ENCODE measurements at places on chromosomes 3 and 15.

DNA sequence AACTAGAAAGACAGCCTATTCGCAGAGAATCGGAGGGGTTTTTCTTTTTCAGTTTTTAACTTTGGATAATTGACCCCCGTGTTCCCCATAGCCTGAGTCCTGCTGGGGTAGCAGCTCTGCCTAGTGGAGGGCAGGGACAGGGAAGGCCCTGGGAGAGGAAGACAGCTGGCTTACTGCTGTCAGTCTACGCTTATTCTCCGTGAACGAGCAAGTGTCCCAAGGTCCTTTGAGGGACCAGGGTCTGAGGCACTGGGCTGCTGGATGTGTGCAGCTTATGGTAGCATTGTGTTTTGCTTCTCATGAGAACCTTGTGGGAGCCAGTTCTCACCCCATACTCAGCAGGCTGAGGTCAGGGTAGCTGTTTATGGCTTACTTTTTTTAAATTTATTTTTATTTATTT, 3.0 kb downstream of the LIMD1 start:
- DNase-seq = no peak

- DNase-seq = no peak
Measured at GRCh38 chr15:84772031-84772430, 23.6 kb downstream of the ZNF592 start.

- no peak for DNase-seq
Measured at GRCh38 chr15:74763416-74763815, 14.8 kb downstream of the CYP1A2 start.

- no peak for DNase-seq
Measured at GRCh38 chr3:4021162-4021561, 221.9 kb downstream of the LRRN1 start.

GRCh38 chr15:55588070-55588814, at the start of gene PYGO1:
TSS of gene PYGO1 (minus strand) at chr15:55588345. CDS start at chr15:55587883, 462 bp downstream.
- peak; percentile 9 for DNase-seq

DNA sequence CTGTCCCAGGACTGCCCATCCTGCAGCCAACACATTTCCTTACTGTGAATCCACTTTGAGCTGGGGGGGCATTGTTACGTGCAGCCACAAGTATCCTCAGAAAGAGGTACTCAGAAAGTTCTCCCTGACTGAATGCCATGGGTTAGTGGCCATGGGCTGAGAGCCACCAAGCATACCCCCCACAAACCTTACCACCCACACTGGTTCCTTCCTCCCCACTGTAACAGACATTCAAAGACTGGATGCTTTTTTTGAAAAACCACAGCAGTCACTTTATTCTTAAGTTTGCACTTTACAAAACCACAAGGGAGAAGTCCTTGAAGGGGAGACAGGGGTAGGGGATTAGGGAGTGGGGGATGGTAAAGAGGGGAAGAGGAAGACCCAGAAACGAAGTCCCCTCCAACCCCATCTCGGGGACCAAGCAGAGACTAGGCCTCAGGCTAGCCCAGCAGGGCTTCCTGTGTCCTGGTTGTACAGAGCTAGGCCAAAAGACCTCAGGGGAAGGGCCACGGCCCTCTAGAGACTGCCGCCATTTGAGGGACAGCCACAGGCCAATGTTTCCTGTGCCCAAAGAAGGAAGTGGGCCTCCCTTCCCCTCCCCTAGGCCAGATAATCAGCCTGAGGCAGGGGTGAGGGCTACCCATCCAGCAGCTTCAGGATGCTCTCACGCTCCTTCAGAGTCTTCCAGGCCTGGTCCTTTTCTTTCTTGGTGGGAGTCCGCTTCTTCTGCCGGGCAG, 10.1 kb upstream of the CAMK1 start:
- peak; percentile 42 for DNase-seq

- DNase-seq = no peak
Measured at GRCh38 chr15:82168296-82168695, 94.2 kb downstream of the EFL1 start.

DNA sequence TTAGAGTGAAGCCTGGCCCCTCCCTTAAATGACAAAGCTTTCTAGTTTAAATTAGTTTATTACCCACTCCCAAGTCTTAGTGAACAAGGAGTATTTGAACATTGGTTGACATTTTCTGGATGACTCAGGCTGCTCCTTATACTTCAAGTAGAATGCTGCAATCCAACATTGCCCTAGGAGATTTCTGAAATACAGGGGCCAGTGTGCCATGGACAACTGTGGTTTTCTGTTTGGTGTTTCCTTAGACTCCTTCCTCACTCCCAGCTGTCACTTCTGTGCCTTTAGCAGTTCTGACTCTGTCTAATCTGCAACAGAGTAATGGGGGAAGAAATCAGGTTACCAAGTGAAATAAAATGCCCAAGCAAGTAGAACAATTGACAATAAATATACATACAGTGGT, 116.1 kb upstream of the P2RY1 start:
- no peak for DNase-seq

GRCh38 chr3:156674911-156675829, 780 bp downstream of the TIPARP start:
- DNase-seq = peak; percentile 24

DNA sequence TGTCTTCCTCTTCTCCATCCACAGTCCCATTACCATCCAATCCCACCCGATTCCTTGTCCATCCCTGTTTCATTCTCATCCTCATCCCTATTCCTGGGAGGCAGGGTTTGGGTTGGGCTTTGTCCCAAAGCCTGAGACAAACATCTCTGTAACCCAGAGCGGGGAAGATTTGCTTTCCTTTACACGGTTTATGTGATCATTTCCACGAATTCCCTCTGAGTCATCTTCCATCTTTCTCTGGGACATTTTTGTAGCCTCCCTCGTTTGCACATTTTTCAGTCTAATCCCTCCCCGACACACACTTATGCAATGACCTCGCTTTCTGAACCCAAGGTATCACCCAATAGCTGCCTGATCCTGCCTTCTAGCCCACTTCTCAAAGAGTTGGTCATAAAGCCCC, 22.8 kb downstream of the DUOX2 start:
- no peak for DNase-seq

- DNase-seq = no peak
Measured at GRCh38 chr3:121835465-121835801, 424 bp downstream of the EAF2 start.

DNA sequence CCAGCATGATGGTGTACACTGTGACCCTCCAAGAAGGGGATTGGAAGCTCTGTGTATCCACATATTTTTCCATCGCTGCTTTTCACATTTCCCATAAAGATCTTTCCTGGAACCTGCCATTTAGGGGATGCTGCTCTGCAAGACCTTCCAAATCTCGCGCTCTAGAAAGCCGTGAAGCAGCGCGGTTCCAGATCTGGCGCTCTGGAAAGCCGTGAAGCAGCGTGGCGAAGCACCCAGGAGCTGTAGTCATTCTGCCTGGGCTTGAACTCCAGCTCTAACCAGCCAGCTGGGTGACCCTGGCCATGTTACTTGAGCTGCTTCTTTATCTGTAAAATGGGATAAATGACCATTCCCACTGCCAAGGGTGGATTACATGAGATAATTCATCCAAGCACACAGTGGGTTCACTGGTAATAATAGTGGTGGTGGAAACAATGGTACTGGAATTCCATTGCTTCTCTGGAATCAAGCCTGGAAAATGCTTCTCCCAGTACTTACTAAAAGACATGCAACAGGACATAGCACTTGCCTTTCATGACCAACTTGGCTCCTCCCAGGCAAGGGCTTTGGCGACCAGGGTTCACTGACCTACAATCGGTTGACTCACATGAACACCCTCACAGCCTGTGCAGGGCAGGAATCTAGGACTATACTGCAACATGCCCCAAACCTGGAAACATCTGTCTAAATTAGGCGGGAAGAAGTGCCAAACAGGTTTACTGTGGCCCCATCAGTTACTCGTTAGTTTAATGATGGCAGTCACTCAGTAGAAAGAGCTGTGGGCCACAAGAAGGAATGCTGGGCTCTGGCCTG, 70.7 kb downstream of the XXYLT1 start:
- no peak for DNase-seq

DNA sequence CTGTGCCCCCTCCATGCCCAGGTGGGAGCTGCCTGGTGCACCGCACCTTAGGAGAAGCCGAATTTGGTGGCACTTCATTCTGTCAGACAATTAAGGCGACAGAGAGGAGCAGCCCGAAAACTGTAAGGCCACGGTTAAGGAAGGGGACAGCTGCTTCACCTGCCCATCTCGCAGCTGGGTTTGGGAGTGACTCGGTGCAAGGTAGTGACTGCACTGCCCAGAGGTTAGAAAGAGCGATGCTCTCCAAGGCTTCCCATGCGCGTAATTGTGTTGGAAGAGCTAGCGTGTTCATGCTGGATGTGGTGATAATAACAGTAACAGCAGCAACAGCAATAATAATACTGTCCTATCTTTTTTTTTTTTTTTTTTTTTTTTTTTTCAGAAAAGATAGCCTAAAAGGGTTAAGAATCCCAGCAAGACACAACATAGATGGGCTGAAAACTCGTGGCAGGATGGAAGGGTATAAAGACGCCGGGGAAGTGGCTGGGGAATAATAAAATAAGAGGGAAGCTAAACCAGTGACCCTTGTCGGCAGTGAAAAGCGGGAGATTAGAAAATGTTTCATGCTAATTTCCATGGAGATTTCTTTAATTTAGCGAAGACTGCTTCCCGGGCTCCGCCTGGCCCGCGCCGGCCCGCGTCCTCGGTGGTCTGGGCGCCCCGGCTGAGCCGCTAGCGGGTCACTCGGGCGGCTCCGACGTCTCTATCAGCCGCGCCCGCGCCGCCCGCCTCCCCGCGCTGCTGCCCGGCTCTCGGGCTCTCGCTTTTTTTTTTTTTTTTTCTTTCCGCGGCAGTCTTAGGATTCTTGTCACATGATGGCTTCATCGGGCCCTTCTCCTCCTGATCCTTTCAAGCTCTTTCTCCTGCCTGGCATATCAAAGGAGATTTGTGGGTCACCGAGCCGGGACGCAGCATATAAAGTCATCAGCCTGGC, 617.1 kb downstream of the NR2F2 start:
- no peak for DNase-seq

GRCh38 chr3:13541691-13542090, 7.2 kb upstream of the FBLN2 start:
- no peak for DNase-seq

DNA sequence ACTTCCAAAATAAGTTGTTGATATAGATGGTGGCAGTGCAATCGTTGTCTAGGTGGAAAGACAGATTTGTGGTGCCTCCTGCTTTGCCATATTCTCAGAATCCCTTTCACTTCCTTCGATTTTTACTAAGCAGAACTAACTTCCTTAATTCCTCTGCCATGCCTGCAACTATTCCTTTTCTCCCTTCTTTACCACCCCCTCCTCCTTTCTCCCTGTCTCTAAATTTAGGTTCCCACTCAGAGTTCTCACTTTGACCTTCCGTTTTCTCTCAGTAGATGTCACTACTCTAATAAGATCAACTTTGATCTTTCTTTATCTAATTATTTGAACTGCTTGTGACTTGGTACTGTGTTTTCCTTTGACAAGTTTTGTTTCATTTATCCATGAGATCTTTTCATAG, 351.2 kb downstream of the LPP start:
- DNase-seq = no peak

DNA sequence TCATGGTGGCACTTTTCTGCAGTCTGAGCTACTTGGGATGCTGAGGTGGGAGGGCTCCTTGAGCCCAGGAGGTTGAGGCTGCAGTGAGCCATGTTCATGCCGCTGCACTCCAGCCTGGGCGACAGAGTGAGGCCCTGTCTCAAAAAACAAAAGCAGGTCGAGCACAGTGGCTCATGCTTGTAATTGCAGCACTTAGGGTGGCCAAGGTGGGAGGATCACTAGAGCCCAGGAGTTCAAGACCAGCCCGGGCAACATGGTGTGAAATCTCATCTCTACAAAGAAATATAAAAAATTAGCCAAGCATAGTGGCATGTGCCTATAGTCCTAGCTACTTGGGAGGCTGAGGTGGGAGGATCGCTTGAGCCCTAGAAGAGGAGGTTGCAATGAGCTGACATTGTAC, 10.0 kb downstream of the UBAP1L start:
- no peak for DNase-seq

- DNase-seq = no peak
Measured at GRCh38 chr15:83733206-83733605, 79.3 kb downstream of the ADAMTSL3 start.

GRCh38 chr3:109026821-109027220, 73.1 kb upstream of the GUCA1C start:
- DNase-seq = no peak

GRCh38 chr3:192991356-192991755, 73.7 kb upstream of the MB21D2 start:
- no peak for DNase-seq

- DNase-seq = no peak
Measured at GRCh38 chr15:74174219-74174957, 878 bp downstream of the ISLR start.

- no peak for DNase-seq
Measured at GRCh38 chr3:65951836-65952505, 86.7 kb downstream of the MAGI1 start.

- DNase-seq = no peak
Measured at GRCh38 chr3:57900786-57901185, 107.4 kb upstream of the FLNB start.
